Renal pelvis (tissue), 12 donors: ENCODE measurements at places on chromosomes 11 and 22. TPM values are rescaled to one million over a fixed set of nuclear protein-coding genes. Genes with fewer than 3 reads are reported as not detected.

Gene UBXN1
- polyA plus RNA-seq = 204 TPM

Gene HBD
- 0.68 TPM for polyA plus RNA-seq

Gene NPAS4
- 0.10 TPM for polyA plus RNA-seq

Gene CCDC90B
- 83.1 TPM for polyA plus RNA-seq

Gene GNAZ
- 7.8 TPM for polyA plus RNA-seq

Gene SOX6
- 24.1 TPM for polyA plus RNA-seq

Gene MMP12
- 4.7 TPM for polyA plus RNA-seq

Gene CSRP3
- not detected for polyA plus RNA-seq

Gene EMSY
- 37.6 TPM for polyA plus RNA-seq

Gene FAM111A
- polyA plus RNA-seq = 43.6 TPM

Gene UCP3
- 5.9 TPM for polyA plus RNA-seq

Gene DBX1
- not detected for polyA plus RNA-seq

- no peak for DNase-seq
These were observed 11.4 kb downstream of the FEN1 start for GRCh38 chr11:61803889-61804647.

DNA sequence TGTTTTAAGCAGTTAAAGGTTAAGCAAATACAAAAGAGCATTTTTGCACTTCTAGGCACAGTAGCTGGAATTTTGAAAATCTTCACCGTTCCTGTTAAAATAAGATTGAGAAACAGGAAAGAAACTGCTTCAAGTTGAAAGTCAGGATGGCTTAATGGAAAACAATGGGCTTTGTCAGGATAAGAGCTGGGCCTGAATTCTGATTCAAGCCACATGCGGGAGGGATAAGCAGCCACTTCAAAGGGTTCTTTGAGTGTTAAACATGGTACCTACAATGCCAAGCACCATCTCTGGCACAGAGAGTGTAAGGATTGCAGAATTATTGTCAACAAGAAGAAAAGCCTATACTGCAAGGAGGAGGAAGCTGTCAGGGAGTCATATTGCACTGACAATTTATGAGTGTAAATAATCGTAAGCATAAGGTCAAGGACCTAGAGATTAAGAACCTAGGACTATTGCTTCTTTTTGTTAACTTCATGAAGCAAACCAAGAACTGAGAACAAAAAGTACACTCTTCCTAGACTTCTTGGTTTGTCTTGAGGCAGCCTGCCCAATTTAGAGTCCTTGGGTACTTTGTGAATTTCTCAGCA, 32.5 kb downstream of the MPPED2 start:
- no peak for DNase-seq

GRCh38 chr11:61785837-61786402, 6.5 kb downstream of the TMEM258 start:
- DNase-seq = no peak

GRCh38 chr11:64208086-64208795, 1.7 kb downstream of the FERMT3 start:
- no peak for DNase-seq

GRCh38 chr22:37340331-37341262, 58.3 kb downstream of the CYTH4 start:
- DNase-seq = peak; percentile 50

DNA sequence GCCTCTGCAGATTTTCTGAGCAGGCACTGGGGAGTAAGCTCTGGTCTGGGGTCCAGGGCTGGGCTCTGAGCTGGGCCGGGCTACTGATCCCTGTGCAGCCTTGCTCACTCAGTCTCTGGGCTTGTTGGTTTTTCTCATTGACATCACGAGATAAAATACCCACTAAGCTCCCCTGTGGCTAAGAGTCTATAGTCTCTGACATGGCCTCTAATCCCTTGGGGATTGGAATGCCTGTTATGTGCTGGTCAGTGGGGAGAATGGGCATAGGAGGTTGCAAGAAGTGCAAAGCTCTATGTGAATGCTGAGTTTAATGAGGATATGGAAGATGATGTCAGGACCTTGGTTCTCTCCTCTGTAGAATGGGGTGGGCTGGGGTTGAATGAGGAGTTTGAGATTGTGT, 23.3 kb downstream of the ELF5 start:
- DNase-seq = no peak

DNA sequence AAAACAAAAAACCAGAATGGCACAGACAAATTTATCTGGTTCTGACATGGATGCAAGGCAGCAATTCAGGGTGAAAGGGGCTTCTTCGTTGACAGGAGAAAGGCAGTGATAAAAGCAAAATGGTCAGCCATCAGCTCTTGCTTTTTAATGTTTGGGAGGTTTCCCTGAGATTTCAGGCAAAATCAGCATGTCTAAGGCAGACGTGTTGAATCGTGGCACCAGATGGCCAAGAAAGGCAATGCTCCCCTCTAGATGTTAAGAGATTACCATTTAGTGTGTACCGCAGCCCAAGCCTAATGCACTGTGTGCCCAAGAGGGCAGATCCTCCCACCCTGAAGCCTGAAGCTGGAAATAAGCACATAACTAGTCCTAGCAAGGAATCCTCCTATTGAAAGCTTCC, 88.8 kb upstream of the GALNT18 start:
- no peak for DNase-seq

GRCh38 chr11:59730896-59731565, 17.4 kb upstream of the OR10V1 start:
- DNase-seq = no peak

- no peak for DNase-seq
These were observed 4.8 kb downstream of the ADAMTS8 start for GRCh38 chr11:130423541-130424142.

- DNase-seq = peak; percentile 36
These were observed 54.1 kb upstream of the ARHGAP42 start for GRCh38 chr11:100632941-100633452.

GRCh38 chr11:57425565-57426438, 1.1 kb downstream of the SLC43A3 start:
- DNase-seq = no peak

- no peak for DNase-seq
These were observed 28.6 kb upstream of the YPEL1 start for GRCh38 chr22:21764038-21764804.

DNA sequence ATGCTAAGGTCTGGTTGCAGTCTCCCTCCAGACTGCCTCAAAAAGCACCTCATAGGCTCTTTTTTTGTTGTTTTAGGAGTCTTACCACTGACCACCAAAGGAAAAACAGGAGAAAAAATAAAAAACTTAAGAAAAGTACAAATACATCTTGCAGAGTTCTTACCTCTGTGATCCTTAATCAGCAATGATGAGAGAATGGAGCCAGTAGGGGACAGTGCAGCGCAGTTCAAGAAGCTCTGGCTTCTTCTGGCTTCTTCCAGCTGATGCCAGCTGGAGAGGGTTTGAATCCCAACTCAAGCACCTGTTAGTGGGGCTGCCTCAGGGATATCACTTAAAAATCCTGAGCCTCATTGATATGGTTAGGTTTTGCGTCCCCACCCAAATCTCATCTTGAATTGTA, 223.3 kb upstream of the ISX start:
- DNase-seq = no peak

DNA sequence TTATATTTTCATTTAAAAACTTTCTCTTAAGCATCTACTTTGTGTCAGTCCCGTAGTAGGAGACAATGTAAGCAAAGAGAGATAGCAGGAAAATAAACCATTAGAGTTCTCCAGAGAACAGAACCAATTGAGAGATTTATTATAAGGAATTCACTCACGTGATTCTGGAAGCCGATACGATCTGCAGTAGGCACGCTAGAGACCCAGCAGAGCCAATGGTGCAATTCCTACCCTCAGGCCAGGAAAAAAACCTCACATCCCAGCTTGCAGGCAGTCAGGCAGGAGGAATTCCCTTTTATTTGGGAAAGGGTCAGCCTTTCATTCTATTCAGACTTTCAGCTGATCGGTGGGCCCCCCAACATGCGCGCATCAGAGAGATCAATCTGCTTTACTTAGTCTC, 7.3 kb upstream of the PLEKHA7 start:
- DNase-seq = no peak

GRCh38 chr22:25402501-25403283, 161.8 kb upstream of the GRK3 start:
- no peak for DNase-seq

- DNase-seq = peak; percentile 51
These were observed 4.1 kb downstream of the PRG2 start for GRCh38 chr11:57386178-57386940.

DNA sequence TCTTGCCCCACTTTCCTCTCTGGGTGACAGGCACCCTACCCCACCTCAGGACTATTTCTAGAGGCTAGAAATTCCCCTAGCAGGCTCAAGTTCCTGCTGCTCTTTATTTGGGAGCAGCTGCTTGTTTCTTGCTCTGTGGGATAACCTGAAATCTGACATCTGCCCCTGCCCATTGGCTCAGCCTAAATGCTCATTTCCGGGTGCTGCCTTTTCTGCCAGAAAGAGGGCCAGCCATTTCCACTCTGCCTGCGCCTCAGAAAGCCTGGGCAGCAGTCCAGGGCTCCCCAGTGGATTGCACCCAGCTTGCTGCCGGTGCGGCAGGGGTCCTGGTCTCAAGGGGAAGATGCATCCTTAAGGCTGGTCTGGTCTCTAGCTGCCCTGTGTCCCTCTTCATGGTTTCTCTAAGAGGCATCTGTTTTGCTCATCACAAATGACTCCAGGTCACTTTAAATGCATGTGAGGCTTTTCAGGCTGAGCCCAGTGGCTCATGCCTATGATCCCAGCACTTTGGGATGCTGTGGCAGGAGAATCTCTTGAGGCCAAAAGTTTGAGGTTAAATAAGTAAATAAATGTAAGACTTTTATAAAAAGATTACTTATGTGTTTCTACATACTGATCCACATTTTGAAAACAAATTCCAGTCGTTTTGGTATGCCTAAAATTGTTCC, 10.3 kb upstream of the PNPLA5 start:
- DNase-seq = no peak

DNA sequence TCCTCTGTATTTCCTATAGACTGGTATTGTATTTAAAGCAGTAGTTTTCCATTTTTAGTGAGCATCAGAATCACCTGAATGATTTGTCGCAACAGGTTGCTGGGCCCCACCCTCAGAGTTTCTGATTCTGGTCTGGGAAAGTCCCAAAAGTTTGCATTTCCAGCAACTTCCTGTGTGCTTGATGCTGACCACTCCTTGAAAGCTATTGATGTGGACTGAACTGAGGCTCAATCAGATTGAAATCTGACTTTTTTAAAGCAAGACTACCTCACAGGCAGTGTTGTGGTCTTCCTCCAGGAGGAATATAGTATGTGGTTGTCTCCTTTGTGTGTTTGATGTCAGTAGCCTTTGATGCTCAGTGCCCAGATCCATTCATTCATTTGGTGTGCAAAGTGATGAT, 17.2 kb upstream of the MPZL2 start:
- DNase-seq = no peak

- peak; percentile 69 for DNase-seq
These were observed at the start of gene TESMIN for GRCh38 chr11:68751331-68751856. TESMIN (minus strand) TSS chr11:68751520; CDS start chr11:68750660, 860 bp downstream.

GRCh38 chr11:72007587-72007986, 8.9 kb downstream of the IL18BP start:
- no peak for DNase-seq

DNA sequence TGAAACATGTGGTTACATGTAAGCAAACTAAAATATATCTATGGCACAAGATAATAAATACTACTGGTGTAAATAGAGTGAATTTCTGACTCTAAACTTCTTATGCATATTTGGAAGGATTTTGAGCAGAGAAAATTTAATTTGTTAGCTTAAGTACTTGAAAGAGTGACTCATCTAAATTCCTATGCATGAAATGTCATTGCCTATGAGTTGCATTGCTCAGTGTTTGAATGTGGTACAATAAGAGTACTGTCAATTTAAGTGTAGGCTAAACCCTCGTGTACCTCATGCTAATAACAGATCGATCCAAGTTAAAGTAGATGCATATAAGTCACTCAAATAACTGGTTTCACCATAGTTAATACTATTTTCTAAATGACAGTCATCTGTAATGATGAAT, 5.3 kb upstream of the CARD18 start:
- no peak for DNase-seq

DNA sequence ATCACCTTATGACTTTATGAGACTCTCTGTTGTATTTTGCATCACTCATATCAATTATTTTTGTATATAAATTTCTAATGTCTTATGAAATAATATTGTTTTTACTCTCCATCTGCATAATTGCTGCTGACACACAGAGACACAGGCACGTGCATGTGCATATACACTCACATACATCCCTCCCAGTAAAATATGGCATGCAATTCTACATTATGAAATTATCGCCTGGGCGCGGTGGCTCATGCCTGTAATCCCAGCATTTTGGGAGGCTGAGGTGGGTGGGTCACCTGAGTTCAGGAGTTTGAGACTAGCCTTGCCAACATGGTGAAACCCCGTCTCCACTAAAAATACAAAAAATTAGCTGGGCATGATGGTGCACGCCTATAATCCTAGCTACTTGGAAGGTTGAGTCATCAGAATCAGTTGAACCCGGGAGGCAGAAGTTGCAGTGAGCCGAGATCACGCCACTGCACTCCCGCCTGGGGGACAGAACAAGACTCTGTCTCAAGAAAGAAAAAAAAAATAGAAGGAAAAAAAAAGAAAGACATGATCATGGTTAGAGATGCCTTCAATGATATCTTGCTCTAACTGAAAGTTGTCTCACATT, 96.7 kb upstream of the LUZP2 start:
- DNase-seq = no peak

- no peak for DNase-seq
These were observed 44.5 kb downstream of the MED15 start for GRCh38 chr22:20551805-20552442.

GRCh38 chr11:96841792-96842191, 452.0 kb downstream of the JRKL start:
- no peak for DNase-seq

DNA sequence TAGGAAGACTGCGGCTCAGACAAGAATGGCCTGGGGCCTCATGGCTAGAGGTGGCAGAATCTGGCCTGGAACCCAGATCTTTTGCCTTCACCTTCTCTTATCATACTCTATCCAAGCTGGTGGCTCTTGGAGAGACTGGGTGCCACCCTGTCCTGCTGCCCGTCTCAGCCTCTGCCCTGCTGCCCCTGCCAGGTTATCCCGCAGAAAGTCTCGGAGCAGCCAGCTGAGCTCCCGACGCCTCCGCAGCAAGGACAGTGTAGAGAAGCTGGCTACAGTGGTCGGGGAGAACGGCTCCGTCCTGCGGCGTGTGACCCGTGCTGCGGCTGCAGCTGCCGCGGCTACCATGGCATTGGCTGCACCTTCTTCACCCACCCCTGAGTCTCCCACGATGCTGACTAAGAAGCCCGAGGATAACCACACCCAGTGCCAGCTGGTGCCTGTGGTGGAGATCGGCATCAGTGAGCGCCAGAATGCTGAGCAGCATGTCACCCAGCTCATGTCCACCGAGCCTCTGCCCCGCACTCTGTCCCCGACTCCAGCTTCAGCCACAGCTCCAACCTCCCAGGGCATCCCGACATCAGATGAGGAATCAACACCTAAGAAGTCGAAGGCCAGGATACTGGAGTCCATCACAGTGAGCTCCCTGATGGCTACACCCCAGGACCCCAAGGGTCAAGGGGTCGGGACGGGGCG, 5.9 kb downstream of the INCENP start:
- DNase-seq = no peak

DNA sequence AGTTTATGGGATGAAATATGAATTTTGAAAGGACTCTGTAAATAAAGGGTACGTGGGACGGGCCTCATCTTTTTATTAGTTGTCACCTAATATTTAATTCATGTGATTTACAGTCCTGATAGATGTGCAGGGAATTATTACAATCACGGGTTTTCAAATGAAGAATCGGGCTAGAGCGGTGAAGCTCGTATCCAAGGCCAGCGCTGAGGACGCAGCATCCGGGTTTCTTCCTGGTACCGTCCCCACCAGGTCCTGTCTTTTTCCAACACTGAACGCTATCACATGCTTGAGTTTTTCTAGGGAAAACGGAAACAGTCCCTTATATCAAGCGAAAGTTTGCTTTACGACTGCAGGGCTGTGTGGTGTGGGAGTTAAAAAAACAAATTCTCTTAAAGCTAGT, 787 bp downstream of the SMDT1 start:
- DNase-seq = peak; percentile 42
